ENCODE measurements at places on chromosomes 2 and 18. TPM values are rescaled to one million over a fixed set of nuclear protein-coding genes. Genes with fewer than 3 reads are reported as not detected.
A peak's percentile ranks its signal among the peaks of the same experiment; 100 is the strongest.

The CLEC4F gene
- total RNA-seq = not detected

The SEMA4F gene
- 1.9 TPM for total RNA-seq

The CDK5R2 gene
- total RNA-seq = not detected

The SLC66A3 gene
- total RNA-seq = 128 TPM

GRCh38 chr2:231399853-231400680 is 4.6 kb downstream of the B3GNT7 start:
- H3K27ac ChIP-seq = peak overlapping the region; percentile 75
- DNase-seq = peak; percentile 80
- no peak overlapping the region for H3K4me3 ChIP-seq

GRCh38 chr18:60100778-60101177 is 201.0 kb downstream of the PMAIP1 start:
- H3K27ac ChIP-seq = no peak overlapping the region
- DNase-seq = no peak
- H3K27me3 ChIP-seq = no peaks in the 10 kb centered on the region
- no peaks in the 10 kb centered on the region for H3K36me3 ChIP-seq
- no peak overlapping the region for H3K4me3 ChIP-seq
- H3K4me1 ChIP-seq = no peaks in the 10 kb centered on the region

GRCh38 chr2:148603562-148603920 is 41.0 kb upstream of the EPC2 start:
- H3K27ac ChIP-seq = no peak overlapping the region
- no peak overlapping the region for H3K4me3 ChIP-seq
- no peaks in the 10 kb centered on the region for H3K27me3 ChIP-seq
- no peaks in the 10 kb centered on the region for H3K36me3 ChIP-seq
